ENCODE measurements at places on chromosomes 7 and 10.

- DNase-seq, result no peak
These were observed 57.1 kb upstream of the KMT2E start for GRCh38 chr7:104956753-104957450.

- no peak for DNase-seq
These were observed 22.8 kb downstream of the SLC25A40 start for GRCh38 chr7:87853237-87853864.

GRCh38 chr7:28447071-28447470 lies 34.8 kb downstream of the CREB5 start:
- DNase-seq, result no peak

DNA sequence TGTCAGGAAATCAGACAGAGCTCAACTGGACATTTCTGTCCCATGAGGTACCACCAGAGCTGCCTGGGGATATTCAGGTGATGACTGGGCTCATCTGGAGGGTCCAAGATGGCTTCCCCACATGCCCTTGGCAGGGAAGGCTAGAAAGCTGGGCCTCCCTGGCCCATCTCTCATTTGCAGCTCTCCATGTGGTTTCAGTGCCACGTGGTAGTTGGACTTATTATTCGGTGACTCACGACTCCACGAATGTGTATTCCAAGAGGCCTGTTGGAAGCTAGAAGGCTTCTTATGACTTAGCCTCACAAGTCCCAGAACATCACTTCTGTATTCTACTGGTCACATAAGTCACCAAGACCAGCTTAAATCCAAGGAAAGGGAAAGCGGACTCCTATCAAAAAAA lies 22.8 kb downstream of the NSMCE4A start:
- DNase-seq, result no peak

DNA sequence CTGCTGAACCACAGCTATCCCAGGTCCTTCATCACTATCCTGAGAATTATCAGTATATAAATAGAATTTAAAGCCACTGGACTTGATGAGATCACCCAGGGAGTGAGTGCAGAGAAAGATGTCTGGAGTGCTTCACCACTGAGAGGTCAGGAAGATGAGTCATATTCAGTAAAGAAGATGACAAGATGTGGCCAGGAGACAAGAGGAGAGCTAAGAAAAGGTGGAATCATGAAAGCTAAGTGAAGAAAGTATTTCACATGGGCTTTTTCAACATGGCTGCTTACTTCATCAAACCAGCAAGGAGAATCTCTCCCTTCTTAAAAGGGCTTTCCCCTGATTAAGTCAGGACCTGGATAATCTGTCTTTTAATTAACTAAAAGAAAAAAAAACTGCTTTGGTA lies 9.1 kb upstream of the PRKAR2B start:
- no peak for DNase-seq

DNA sequence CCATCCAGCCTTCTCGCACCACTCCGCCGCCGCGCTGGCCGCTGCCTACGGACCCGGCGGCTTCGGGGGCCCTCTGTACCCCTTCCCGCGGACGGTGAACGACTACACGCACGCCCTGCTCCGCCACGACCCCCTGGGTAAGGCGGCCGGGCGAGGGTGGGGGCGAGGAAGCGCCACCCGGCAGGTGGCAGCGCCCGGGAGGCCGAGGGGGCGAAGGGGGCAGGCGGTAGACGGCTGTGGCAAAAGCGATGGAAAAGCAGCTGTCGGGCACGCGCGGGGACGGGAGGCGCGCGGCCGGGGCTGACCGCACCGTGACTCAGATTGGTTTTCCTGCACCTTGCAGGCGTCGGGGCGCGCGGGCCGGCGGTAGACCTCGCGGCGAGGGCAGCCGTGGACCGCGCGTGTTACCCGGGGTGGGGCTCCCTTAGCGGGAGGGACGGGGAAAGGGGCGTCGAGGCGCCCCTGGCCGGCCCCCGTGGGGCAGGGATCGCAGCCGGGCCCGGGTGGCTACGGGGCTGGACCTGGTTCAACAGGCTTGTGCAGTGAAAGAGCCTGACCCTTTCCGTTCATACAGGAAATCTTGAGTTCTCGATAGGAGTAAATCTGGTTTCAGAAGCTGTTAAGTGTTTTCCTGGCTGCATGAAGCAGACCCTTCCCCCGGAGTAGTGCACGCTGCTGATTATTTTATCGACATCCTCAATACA lies 608 bp downstream of the HHEX start:
- DNase-seq, result peak; percentile 61

- no peak for DNase-seq
These were observed 6.4 kb downstream of the AGBL3 start for GRCh38 chr7:134992626-134993179.

DNA sequence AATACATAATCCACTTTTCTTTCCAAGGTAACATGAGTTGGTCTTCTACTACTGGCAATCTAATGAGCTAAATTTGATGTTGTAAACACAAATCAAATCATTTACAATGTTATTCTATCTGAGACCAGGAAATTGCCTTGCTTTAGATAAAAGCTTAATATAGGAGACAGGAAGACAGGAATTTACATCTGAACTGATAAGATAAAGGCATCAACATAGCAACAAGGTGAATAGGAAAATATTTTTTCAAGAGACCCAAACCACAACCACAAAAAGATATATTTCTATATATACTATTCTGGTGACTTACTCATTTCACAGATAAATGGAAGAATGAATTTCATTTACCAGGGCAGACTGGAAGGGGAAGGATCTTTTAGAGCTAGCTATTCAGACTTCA lies 46.3 kb upstream of the CALCR start:
- DNase-seq, result no peak

- DNase-seq, result no peak
These were observed 230.6 kb upstream of the ZMIZ1 start for GRCh38 chr10:78838141-78838657.

DNA sequence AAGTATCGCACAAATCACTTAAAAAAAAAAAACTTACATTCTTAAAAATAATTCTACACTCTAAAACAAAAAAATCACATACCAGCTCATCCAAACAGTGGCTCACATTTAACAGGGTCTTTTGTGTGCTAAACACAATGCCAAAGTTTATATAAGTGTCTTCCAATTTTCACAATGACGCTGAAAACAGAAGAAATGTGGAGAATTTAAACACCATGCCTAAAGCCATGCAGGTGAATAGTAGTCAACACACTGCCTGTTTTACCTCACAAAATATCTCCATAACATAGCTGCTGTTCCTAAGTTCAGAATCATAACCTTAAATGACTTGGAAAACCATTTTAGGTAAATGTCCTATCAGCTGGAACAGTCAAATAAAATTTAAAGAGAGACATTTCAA lies 55.0 kb downstream of the GRB10 start:
- DNase-seq, result no peak

GRCh38 chr7:44159824-44160630 lies 18.9 kb upstream of the MYL7 start:
- no peak for DNase-seq

DNA sequence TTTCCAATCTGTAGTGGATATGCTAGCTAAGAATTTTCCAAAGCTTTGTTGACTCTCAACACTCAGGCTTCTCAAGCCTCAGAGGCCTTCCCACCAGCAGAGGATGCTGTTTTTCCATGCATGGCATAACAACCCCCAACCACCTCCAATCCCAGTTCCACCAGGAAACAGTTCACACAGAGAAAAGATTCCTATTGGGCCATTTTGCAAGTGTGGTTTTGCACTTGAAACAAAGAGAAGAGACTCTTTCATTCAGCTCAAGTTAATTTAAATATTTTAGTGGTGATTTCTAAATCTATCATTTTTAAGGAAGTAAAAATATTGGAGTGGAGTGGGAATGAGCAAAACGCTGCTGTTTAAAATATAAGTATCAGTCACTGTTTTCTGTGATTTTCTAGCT lies 105.6 kb upstream of the COL1A2 start:
- peak; percentile 87 for DNase-seq

GRCh38 chr10:119132521-119133345 lies 28.8 kb downstream of the DENND10 start:
- no peak for DNase-seq

GRCh38 chr7:112080978-112081377 lies 125.2 kb downstream of the DOCK4 start:
- no peak for DNase-seq

DNA sequence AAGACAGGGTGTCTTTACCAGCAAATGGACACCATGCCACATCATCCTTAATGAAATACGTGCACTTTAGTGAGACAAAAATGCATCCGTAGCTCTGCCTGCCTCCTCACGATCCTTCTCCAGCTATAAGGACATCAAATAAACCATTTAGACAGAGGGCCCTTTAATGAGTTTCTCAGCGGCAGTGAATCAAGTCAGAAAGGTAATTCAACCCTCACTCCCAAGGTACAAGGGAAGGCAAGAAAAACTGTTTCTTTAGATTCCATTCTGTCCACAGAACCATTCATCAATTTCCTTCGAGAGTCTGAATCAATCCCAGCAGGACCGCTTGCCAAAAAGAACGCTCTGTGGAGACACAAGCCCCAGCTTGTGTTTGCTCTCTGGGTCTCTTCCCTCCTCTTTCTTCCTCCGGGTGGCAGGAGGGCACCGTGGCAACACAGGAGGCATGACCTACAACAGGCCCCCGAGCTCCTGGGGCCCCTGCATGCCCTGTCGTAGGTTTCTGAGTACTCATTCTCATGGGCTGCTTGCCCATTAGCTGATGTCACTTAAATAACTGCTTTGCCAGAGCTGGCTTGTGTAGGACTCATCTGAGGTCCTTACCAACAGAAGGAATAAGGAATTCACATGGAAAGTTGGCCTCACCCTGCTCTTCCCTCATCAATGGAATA lies 297.8 kb upstream of the PRKCQ start:
- DNase-seq, result peak; percentile 12

- peak; percentile 6 for DNase-seq
These were observed 67.8 kb downstream of the EMX2 start for GRCh38 chr10:117610321-117610720.

GRCh38 chr10:92387289-92387940 lies 96.4 kb downstream of the MARCHF5 start:
- peak; percentile 92 for DNase-seq

GRCh38 chr10:15642095-15642494 lies 77.6 kb downstream of the ITGA8 start:
- no peak for DNase-seq

GRCh38 chr7:29281782-29282541 lies 87.4 kb downstream of the CHN2 start:
- DNase-seq, result peak; percentile 41

GRCh38 chr10:42939685-42940366 lies 137.0 kb upstream of the RET start:
- no peak for DNase-seq

GRCh38 chr7:135166338-135166990 lies 4.0 kb downstream of the CYREN start:
- no peak for DNase-seq

- DNase-seq, result no peak
These were observed 120.1 kb downstream of the KMT2E start for GRCh38 chr7:105133986-105134655.
